NAMALWA (cell line): ENCODE measurements at places on chromosomes 1 and 21.

DNA sequence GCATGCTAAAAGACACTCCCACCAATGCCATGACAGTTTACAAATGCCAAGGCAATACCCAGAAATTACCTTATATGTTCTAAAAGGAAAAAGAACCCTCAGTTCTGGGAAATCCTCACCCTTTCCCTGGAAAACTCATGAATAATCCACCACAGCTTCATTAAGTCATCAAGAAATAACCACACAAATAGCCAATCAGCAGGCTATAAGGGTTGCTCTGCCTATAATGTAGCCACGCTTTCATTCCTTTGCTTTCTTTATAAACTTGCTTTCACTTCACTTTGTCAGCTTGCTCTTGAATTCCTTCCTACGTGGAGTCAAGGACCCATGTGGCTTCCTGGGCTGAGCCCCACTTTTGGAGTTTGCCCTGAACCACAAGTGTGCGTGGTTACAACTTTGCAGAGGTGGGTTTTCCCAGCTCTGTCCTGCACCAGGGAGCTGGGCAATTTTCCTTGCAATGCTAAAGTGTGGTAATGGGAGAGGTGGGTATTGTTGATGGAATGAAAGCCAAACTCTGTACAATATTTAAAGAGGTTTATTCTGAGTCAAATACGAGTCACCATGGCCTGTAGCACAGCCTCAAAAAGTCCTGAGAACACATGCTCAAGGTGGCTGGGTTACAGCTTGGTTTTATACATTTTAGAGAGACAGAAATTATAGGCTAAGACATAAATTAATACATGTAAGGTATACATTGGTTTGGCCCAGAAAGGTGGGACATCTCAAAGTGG lies 42.2 kb upstream of the COG2 start:
- no peak for DNase-seq

GRCh38 chr1:17875882-17876280 lies 120.7 kb downstream of the ACTL8 start:
- DNase-seq = no peak

- peak; percentile 37 for DNase-seq
These were observed 7.8 kb downstream of the CAPZB start for GRCh38 chr1:19477284-19478249.

DNA sequence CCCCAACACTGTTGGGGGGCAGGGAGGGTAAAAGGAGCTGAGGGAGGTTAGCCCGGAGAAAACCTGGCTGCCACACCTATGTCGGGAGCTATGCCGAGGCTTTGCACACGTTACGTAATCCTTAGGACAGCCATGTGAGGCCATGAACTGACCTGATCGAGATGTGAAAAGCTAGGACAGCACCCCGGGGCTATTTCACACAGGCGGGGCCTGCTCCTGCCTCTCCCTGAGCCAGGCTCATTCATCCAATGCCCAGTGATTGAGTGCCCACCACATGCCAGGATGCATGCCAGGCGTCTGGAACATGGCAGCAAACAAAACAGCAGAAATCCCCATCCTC lies 30.2 kb downstream of the LDLRAP1 start:
- no peak for DNase-seq

GRCh38 chr1:108057541-108057940 lies 92.6 kb upstream of the VAV3 start:
- DNase-seq = no peak

- no peak for DNase-seq
These were observed 682.4 kb downstream of the LTN1 start for GRCh38 chr21:28310171-28310685.

- peak; percentile 70 for DNase-seq
These were observed 79.0 kb downstream of the GALNT2 start for GRCh38 chr1:230145953-230146476.

GRCh38 chr1:26468911-26469310 lies 3.3 kb upstream of the HMGN2 start:
- DNase-seq = no peak

DNA sequence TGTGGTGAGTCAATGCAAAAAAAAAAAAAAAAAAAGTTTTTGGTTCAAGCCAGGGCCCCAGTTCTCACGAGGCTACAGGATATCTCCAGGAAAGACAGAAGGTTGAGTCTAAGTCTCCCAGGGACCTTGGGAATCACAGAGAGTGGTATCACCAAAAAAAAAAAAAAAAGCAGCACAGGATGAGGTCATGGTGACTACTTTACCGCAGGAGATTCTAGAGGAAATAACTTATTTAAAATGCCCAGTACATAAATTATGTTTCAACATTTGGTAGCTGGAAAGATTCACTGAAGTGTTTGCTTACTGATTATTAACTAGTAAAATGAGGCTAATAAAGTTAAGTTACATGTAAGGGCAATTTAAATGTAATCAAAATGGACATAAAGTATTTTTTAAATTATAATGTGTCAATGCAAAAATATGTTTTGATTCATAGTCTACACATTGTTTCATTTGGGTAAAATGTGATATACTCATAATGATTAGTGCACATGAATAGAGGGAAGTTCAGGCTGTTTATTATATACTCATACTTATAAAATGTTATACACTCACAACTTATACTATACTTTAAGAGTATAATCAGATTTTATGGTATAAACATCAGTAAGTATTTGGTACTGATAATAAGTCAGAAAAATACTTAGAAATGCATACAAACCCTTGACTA lies 84.1 kb downstream of the PLPPR5 start:
- DNase-seq = no peak

GRCh38 chr21:41137401-41137800 lies 30.6 kb upstream of the BACE2 start:
- no peak for DNase-seq

DNA sequence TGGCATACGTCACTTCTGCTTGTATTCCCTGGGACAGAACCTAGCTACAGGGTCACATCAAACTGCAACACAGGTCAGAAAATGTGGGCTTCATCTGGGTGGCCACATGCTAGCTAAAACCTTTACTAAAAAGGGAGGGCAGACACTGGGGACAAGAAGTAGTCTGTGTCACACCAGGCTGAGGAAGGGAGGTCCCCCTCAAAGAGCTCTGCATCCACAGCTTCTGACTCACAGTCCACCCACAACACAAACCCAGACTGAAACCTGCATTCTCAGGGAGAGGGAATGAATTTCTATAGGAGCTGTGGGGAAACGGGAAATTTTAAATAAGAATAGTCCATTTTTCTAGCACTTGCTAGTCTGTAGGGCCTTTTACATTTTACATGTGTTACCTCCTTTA lies 16.2 kb downstream of the OLIG2 start:
- no peak for DNase-seq

- DNase-seq = no peak
These were observed 35.1 kb downstream of the ZNF281 start for GRCh38 chr1:200374569-200375295.

- no peak for DNase-seq
These were observed 15.5 kb downstream of the RHBDL2 start for GRCh38 chr1:38926091-38926490.

GRCh38 chr21:29233256-29233546 lies 65.5 kb upstream of the BACH1 start:
- DNase-seq = peak; percentile 11

- DNase-seq = peak; percentile 79
These were observed 28.0 kb downstream of the SLAMF1 start for GRCh38 chr1:160618763-160619274.

GRCh38 chr1:93137604-93138292 lies 42.5 kb downstream of the TMED5 start:
- no peak for DNase-seq

GRCh38 chr1:33391343-33392078 lies 39.4 kb downstream of the PHC2 start:
- no peak for DNase-seq

- DNase-seq = no peak
These were observed 18.2 kb downstream of the PHLDA3 start for GRCh38 chr1:201450721-201451291.

- no peak for DNase-seq
These were observed 35.6 kb upstream of the PPP1R15B start for GRCh38 chr1:204447190-204447589.

DNA sequence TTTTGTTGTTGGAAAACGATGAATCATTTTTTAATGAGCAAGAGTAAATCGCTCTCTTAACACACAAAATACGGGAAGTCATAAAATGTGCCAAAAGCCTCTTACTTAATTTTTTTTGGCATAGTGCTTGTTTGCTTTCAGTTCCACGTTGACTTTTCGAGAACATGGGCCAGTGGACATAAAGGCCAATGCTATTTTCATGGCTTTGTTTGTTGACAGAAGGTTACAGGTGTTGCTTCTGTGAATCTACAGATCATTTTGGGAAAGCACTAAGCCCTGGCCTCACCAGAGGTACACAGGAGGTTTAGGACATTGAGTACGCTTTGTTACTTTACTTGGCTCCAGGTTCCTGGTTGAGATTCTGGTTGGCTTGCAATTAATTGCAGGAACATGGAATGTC lies 199.4 kb upstream of the HMCN1 start:
- no peak for DNase-seq

GRCh38 chr21:41366522-41367151 lies 4.8 kb downstream of the MX2 start:
- peak; percentile 40 for DNase-seq

GRCh38 chr1:182703539-182703938 lies 19.2 kb upstream of the RGS8 start:
- DNase-seq = no peak

DNA sequence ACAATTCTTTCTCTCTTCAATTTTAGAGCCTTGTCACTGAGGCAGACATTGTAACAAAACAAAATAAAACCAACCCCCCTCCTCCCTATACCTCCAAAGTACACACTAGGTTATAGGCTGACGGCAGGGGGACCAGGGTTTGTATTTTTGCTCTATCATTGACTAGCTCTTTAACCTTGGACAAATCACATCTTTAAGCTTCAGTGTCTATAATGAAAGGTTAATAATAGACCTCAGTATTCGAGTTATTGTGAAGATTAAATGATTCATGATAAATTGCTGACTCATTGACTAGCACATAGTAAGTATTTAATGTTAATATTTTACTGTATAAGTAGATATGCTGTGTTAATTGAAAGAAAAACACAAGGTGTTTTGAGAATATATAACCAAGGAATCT lies 1267.6 kb upstream of the ADGRL2 start:
- DNase-seq = no peak

DNA sequence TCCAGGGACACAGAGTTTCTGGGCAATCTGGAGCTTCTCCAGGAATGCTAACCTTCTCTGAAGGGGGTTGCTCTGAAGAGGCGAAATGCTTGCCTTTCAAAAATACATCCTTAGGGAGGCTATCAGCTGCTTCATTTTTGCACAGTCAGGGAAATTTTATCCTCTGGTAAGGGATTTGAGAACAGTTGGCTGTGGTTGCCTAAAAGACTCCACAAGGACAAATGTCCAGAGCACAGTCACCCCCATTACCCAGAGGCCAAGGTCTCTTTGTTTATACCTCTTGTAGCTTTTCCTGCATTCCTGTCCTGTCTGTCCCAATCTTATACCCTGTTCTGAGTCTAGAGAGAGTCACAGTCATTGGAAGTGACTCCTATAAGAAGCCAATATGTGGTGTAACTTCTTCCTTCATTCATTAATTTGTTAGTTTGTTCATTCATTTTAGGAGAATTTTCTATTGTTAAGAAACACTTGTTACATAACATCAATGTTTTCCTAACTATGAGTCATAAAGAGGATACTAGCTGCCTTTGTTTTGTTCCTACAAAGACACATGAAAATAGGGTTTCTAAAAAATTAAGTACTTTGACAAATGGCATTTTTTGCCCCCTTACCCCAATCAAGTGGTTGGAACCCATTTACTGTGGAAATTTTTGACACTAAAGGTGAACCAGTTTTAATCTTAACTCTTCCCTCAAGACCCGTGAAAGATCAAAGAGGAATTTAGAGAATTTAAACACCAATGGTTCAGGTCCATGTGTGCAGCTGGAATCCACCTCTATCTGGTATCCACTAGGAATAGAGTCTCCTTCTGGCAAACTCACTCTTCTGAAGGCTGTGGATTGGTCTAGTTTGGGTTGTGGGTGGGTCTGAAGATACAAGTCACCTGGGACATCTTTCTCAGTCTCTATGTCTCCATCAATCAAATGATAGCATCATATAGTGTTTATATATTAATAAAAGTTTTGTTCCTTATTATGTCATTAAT lies 47.1 kb downstream of the GPR88 start:
- DNase-seq = no peak

GRCh38 chr1:239914751-239915231 lies 176.9 kb upstream of the FMN2 start:
- no peak for DNase-seq

- DNase-seq = no peak
These were observed 62.6 kb downstream of the SUSD4 start for GRCh38 chr1:223301371-223301770.

- DNase-seq = peak; percentile 44
These were observed 1.8 kb downstream of the PLEKHO1 start for GRCh38 chr1:150151291-150152181.

GRCh38 chr1:42844592-42845140 lies 1.7 kb upstream of the ZNF691 start:
- no peak for DNase-seq

DNA sequence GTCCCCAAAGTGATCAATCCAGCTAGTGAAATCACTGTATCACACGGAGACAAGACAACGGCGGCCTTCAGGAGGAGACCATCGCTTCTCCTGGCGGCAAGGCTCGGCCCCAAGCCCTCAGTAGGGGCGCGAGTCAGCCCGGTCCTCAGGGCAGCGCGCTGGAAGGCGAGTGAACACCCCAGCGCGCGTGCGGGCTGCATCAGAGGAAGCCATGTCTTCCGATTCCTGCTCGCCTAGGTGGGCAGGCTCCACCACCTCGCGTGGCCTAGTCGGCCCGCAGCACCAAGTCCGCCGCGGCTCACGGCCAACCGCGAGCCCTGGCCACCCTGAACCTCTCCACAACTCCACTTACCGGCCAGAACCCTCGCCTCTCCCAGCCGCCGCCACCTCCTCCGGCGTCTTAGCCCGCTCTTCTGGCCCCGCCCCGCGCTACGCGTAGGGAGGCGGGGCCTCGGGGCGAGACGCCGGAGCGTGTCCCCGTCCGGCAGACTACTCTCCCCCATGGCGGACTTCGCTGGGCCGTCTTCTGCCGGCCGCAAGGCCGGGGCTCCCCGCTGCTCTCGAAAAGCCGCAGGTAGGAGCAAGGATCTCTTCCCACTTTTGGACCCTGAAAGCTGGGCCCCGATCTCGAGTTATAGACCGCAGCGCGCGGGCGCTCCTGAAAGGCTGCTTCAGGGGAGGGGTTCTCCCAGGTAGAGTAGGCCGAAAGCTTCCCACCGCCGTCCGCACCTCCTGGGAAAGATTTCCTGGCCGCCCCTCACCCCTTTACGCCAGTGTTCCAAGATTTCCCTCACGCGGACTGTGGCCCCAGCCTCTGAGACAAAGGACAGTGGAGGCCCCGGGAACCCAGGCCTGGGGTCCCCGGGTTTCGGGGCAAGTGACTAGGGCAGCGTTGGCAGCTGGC lies at the start of the genes GLMN and RPAP2:
Gene GLMN, minus strand, starts transcription at position 415 of the 904 bp plus-strand sequence. CDS start 988 bp downstream, outside the sequence.
Gene RPAP2, plus strand, starts transcription at position 487 of the 904 bp plus-strand sequence. Its CDS starts 15 bp downstream, at position 502.
- DNase-seq = peak; percentile 91

GRCh38 chr1:44640200-44640853 lies 34.0 kb downstream of the TMEM53 start:
- DNase-seq = no peak

DNA sequence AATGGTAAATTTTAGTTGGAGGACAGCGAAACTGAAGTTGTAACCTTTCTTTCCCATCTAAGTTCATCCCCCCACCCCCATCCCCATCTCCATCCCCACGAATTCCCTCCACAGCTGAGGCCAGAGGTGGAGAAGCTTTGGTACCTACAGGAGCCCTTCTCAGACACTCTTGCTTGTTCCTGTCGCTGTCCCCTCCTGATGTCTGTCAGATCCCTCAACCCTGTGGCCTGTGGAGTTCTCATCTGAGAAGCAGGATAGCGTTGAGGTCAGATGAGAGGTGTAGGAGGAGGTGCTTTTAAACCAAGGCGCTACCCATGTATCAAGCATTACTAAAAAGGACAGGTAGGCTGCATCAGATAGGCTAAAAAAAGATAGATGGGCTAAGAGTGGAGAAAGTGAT lies 769 bp downstream of the NTPCR start:
- DNase-seq = peak; percentile 48
